Activated CD8-positive, alpha-beta memory T cell treated with anti-CD3 and anti-CD28 coated beads for 36 hours (primary cell): ENCODE measurements at places on chromosomes 13 and 19. TPM values are rescaled to one million over a fixed set of nuclear protein-coding genes. Genes with fewer than 3 reads are reported as not detected.

The ING1 gene
- 18.0 TPM for total RNA-seq

The ZNF571 gene
- 1.8 TPM for total RNA-seq

The ZNF439 gene
- 6.0 TPM for total RNA-seq

The BRCA2 gene
- 17.7 TPM for total RNA-seq

The TNFSF13B gene
- 0.53 TPM for total RNA-seq

The C19orf85 gene
- total RNA-seq: not detected

The CCDC122 gene
- total RNA-seq: 2.3 TPM

The SYCN gene
- total RNA-seq: not detected
